ENCODE measurements at places on chromosomes 4 and X.

DNA sequence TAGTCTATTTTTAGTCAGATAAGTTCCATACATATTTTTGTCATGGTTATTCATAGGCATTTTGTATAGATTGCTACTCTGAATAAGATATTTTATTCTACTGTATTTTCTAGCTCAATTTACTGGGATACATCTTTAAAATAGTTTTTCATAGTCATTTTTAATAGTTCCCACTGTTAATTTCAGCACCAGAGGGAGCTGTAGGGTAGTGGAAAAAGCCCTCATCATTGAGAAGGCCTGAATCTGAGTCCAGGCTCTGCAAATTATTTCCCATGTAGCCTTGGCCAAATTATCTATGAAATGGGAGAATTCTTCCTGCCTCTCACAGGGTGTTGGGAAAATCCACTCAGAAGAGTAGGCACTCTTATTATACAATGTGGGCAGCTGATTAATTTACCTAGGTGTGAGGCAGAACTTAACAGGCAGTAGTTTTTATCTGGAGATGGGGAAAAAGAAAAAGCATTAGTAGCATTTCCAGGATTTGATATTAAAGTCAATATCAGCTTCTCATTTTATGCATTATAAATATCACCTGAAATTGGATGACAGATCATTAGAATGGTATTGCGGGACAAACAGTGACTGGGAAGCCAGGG lies 102.9 kb upstream of the PAQR3 start:
- DNase-seq, result no peak

- DNase-seq, result no peak
These were observed 902.2 kb upstream of the PCDH7 start for GRCh38 chr4:29817961-29818360.

DNA sequence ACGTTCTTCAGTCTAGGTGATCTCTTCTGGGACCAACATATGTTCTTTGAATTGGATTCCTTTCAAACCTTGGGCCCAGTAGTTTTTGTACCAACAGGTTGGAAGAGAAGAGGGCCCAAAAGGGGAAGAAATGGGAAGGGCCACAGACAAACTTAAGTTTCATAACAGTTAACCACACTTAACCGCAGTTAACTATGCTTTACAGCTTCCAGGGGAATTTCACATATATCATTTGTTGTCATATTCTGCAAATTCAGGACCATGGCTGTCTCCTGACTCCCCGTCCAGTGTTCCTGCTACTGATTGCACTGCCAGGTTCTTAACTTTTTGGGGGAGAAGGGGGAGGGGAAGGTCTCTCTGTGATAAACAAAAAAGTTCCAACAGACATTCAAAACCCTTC lies 34.6 kb downstream of the RTL5 start:
- no peak for DNase-seq

GRCh38 chrX:44483965-44484606 lies 58.6 kb downstream of the FUNDC1 start:
- DNase-seq, result no peak

GRCh38 chr4:180932370-180933001 lies 1310.7 kb upstream of the TENM3 start:
- DNase-seq, result no peak

GRCh38 chrX:72126539-72127140 lies 5.1 kb downstream of the RTL5 start:
- peak; percentile 63 for DNase-seq

- DNase-seq, result no peak
These were observed 32.8 kb upstream of the IL13RA1 start for GRCh38 chrX:118694638-118695037.

GRCh38 chr4:151302432-151302831 lies 23.0 kb downstream of the SH3D19 start:
- DNase-seq, result no peak

DNA sequence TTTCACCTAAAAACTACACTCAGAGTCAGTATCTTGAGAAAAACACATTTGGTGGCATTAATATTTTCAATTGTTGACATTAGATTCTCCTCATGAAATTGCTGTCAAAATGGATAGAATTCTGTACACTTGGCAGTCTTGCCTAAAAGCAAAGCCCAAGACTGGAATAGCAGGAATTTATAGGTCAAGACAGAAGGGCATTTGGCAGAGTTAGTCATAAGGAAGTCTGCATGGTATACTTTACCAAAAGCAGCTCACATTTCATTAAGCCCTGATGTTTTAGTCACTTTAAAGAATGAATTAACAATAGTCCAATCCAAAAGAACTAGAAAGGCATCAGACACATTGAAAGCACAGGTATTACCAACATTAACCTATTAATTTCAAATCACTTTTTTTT lies 7.1 kb downstream of the CCDC160 start:
- DNase-seq, result no peak

GRCh38 chrX:57587062-57587461 lies 4.7 kb upstream of the ZXDB start:
- DNase-seq, result no peak

Data from T-helper 2 cell treated with Interferon-gamma antibody and Interleukin-4, amounts not matched to agents 5 μg/mL and 100 μg/mL, for 36 hours (primary cell).